ENCODE measurements at places on chromosomes 5 and 9.

DNA sequence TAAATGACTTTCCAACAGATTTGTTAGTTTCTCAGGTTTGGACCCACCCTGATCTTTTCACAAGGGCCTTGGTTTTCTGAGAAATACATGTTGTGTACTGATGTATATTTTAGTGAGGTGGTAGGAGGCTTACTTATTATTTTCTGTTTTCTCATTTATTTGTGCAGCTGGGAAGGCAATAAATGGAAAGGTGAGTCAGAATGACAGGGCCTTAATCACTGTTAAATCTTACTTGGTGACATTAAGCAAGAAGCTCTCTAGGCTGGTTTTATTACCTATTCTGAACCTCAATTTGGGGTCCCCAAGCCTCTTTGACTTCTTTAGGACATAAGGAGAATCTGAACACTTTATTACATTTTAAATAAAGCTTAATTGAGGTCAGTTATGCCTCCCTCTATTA, 214.0 kb upstream of the DAB2 start:
- no peak for DNase-seq

GRCh38 chr9:105233873-105234272, 10.6 kb upstream of the SLC44A1 start:
- DNase-seq = no peak

DNA sequence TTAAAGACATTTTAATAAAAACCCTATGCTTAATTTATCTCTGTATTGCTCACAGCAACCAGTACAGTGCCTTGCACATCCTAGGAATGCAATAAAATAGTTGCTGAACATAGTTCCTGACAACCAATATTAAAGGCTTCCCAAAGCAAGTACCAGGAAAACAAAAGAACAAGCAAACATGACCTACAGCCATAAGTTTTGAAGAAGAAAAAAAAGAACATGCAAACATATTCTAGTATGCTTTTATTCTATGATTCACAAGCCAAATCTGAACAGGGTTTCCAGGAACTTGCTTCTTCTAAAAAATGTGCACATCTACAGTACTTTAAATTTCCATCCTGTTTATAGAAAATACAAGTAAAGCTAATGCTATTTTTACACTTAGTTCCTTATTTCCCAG, 4.5 kb downstream of the CEMIP2 start:
- DNase-seq = no peak

- DNase-seq = no peak
Observed at GRCh38 chr9:6188466-6188865, 27.1 kb upstream of the IL33 start.

GRCh38 chr5:173670791-173671120, 54.3 kb upstream of the BOD1 start:
- DNase-seq = no peak

DNA sequence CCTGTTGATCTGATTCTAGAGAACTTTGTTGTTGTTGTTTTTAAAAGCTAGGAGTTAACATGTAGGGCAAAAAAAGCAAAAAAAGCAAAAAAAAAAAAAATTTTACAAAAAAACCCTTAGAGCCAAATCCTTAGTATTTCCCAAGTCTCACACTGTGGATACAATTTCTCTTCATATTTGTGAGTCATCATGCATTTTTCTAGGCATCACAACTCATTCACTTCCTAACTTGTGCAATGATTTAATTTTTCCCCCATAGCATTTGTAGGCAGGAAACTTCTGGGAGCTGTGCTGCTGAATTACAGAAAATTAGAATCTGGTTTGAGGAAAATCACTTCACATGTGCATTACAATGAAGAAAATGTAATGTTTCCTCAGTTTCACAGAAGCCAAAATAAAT, 91.9 kb downstream of the MARCHF3 start:
- no peak for DNase-seq

GRCh38 chr9:38417003-38417945, 7.0 kb downstream of the IGFBPL1 start:
- DNase-seq = no peak

DNA sequence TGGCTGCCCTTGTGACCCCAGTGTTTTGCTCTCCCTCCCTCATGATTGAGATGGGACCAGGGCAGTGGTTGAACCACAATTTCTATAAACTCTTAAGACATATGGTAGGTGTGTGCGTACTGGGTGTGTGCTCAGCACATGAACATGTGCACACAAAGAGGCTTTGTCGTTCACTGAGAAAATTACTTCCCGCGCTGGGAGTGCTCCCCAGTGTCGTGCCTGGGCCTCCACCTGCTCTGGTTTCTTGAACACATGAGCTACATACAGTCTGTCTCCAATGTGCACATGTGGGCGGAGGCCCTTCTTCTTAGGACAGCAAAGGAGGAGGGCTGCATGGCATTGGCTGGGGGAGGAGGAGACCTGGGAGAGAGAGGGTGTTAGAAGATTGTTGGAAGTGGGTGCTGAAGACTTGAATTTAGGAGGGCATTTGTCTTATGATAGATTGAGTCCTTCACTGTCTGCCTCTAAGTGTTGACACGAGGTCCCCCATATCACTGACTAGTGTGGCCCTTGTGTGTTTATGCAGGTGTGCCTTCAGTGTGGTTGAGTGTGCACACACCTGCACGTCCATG, 170.0 kb downstream of the CACNA1B start:
- DNase-seq = peak; percentile 79

- DNase-seq = no peak
Observed at GRCh38 chr9:68844631-68845612, 139.9 kb downstream of the PIP5K1B start.

DNA sequence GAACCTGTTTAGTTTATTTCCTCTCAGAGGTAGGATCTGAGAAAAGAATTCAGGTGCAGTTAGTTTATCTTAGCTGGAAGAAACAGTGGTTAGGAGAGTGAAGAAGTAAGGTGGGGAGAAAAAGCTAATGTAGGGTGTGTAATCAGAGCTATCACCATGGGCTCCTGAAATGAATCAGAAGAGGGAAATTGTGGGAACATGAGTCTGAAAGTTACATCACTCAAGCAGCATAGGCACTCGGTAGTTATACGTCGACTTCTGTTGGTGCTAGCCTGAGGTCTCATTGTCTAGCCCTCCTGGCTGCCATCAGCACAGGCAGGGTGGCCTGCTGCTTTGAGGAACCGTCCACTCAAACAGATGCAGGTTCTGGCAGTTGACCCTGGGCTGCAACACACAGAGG, 56.7 kb upstream of the NPR3 start:
- DNase-seq = no peak

DNA sequence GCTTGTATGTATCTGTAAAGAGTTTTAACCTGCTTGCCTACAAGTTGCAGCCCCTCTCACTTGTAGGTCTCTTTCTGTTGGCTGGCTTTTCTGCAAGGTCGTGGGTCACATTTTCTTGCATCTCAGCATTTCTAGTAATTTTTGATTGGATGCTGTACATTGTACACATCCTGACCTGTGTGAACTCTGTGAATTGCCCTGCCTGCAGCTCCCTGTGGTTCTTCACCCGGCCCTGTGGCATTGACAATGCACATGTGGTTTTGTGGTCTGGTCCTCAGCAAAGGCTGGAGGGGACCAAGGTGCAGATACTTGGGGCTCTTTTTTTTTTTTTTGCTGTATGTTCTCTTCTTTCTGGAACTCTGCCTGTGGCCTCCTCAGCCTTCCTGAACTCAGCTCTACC, 53.6 kb downstream of the WNK2 start:
- DNase-seq = no peak

- no peak for DNase-seq
Observed at GRCh38 chr9:127976498-127976897, 4.3 kb downstream of the EEIG1 start.

GRCh38 chr5:7850395-7851239, at the start of gene CFAP90:
CFAP90 (minus strand) TSS chr5:7851133; CDS start chr5:7851021, 112 bp downstream.
- peak; percentile 91 for DNase-seq

DNA sequence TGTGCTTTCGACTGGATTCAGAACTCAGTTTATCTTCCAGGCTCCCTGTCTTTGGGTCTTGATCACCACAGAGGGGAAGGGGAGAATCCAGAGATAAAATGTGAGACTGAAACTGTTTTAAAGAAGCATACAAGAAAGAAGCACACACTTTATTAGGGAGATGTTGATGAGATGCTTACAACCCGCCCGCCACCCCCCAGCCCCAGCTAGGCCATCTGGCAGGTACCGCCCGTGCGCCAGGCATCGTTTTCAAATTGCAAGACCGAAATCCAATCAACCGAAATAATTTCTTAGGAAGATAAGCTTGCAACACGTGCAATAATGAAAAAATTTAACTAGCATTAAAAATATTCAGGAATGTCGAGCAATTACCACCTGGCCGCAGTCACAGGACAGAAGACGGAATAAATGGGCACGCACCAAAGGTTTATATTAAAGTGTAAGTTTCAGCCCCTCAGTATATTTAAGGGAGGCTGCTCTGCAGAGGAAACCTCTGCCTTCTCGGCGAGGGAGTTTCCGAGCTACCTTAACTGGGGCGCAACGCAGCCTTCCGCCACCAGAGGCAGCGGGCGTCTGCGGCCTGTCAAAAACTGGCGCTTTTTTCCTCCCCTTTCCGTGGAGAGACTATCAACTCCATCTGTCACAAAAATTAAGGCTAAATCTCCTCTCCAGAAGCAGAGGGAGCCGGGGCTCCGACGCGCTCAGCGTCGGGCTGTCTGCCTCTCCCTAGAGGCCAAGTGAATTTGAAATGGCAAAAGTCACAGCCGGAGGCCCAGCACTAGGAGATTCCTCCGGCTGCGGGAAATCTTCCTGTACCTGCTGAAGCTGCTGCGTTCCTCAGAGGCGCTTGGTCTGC, 996 bp upstream of the GAS1 start:
- peak; percentile 94 for DNase-seq

DNA sequence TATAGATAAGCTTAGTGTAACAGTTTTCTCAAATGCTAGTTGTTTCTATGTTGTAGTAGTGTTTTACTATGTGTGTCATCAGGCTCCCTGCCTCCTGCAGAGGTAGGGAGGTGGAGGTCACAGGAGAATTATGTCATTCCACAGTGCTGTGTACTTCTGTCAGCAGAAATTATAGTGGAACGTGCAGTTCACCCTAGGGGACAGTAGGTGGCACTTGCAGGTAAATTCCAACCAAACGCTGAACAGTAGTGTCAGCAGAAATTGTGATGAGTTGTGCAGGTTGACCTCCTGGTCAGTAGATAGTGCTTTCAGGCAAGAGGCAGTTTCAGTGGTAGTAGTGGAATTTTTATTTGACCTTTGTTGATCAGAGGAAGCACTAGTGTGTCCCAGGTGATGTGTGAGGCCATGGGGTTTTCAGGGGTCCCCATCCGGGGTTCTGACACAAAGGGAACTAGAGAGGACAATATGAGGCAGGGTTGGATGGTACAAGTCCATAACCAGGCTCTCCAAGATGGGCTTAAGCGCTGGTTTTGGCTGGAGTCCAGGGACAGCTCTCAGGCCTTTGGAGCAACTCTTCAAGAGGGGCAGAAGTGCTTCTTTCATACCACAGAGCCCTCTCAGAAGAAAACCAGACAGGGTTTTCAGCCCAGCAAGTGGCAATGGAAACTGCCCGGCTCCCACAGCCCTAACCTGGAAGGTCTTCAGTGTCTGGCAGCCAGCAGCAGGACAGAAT, 402.9 kb downstream of the CYLC2 start:
- no peak for DNase-seq

GRCh38 chr5:133467335-133467779, 145.0 kb downstream of the FSTL4 start:
- DNase-seq = no peak

DNA sequence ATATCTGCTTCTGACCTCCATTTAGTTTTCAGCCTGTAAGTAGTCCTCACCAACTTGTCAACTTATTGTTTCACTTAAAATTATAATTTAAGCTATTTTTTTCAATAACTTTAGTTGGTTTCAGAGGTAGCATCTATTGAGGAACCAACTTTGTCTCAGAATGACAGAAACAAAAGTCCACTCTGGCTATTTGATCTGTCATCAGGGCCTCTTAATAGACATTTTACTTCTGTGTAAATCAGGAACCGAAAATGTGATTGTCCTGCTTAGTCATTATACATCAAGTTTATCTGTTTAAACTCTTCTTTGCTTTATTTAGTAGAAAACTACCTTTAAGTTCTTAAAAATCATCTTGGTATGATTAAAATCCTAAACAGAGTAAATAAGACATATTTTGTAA, 820.8 kb upstream of the EDIL3 start:
- no peak for DNase-seq

GRCh38 chr5:141518618-141519015, 29.7 kb downstream of the PCDHGC5 start:
- DNase-seq = no peak

DNA sequence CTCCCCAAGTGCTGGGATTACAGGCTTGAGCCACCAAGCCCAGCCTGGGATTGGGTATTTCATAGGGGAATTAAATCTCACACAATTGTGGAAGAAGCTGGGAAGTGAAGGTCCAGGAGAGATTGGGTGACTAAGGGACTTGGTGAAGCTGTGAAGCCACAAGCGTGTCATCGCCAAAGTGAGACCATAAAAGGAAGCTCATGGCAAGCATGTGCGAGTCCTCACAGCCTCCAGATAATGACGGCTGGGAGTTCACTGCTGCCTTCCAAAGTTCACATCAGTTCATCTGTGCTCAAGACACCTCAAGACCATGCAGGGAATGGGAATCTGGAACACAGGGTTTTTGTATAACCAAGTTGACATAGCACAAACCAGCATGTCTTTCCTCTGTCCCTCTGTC, 210.6 kb downstream of the MARCHF11 start:
- DNase-seq = no peak

DNA sequence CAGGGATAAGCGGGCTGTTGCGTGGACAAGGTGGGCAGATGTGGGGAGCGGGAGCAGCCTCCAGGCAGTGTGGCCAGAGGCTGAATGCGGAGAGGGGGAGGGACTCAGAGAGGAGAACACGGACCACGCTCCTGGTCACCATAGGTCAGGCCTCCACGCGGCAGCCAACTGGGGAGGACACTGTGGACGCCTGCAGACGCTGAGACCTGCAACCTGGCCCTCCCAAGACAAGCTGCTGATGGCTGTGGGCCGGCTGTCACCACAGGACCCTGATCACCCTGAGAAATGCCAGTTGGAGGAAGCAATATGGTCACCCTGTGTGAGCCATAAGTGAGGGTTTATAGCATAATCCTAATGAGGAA, 16.8 kb downstream of the LPCAT1 start:
- DNase-seq = no peak

DNA sequence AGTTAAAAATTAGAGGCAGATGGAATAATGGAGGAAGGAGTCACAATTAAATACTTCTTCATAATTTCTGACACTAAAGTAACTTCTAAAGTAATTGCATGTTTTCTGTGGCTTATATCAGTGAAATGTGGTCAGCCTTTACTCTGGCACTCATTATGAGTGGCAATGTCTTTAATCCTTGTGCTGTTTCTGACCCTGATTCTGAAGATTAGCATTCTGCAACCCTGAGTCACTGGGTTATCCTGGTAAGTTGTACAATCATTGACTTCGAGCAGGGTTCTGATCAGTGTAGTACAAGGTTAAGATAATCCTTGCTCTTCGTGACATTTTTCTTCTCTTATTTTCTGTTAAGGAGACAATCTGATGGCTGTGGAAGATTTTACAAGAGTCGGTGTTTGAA, 379.4 kb upstream of the RORB start:
- DNase-seq = no peak

- no peak for DNase-seq
Observed at GRCh38 chr5:10377081-10377480, 23.6 kb downstream of the MARCHF6 start.
